CD4-positive, alpha-beta T cell treated with Interleukin-17A for 4 hours (primary cell): ENCODE measurements at places on chromosomes 11 and 22.
A peak's percentile ranks its signal among the peaks of the same experiment; 100 is the strongest.

DNA sequence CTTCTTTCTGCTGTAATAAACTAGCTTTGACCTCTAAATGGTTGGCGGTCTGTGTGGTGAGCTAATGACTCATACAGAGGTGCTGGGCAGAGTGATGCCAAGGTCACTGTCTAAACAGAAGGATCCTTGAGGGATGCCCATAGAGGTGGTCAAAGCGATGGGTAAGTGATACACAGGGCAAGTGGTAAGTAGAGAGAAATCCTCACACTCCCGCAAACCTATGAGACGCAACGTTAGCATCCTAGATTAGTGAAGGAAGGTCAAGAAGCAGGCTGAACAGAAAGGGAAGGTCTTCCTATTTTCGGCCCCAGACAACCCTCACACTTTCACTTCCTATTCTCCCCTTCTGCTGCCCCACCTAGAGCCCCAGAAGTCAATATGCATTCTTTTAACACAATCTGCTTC is 65.6 kb upstream of the SESN3 start:
- DNase-seq, result no peak

DNA sequence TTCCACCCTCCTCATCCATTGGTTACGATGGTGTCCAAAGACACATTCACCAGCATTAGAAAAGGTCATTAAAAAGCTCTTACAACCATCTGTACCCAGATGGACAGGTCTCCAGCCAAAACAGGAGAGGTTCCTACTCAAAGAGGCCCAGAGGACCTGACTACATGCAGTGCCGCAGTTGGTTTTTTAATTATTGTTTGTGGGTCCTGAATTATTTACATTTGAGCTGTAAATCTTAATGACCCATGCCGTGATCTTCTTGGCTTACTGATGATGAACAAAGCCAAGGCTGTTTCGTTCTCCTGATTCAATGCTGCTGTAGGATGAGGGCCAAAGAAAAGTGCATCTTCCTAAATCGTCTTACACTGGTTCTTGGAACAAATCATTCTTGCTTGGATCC is 83.7 kb downstream of the CADM1 start:
- DNase-seq, result no peak

- DNase-seq, result peak; percentile 24
These were observed 217.4 kb downstream of the SBF2 start for GRCh38 chr11:10076458-10077141.

GRCh38 chr11:68525930-68526329 is 65.4 kb downstream of the PPP6R3 start:
- no peak for DNase-seq

DNA sequence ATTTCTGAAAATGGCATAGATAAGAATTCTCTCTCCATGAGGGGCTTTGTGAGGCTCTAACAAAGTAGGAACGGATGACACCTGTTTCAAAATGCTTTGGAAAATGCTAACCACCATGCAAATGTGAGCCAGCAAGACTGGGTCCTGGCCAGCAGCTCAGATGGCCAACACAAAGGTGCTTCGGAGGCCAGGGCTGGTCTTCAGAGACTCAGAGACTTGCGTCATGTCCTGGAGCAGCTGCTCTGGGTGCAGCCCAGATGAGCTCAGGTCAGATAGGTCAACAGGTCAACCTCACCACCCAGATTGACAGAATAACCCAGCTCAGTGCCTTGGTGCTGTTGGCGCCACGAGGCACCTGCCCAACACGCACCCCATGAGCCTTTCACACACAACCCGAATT is 12.0 kb upstream of the TMEM121B start:
- no peak for DNase-seq

- no peak for DNase-seq
These were observed 298.4 kb upstream of the CADM1 start for GRCh38 chr11:115802641-115803040.

GRCh38 chr11:81915045-81915444 is 818.6 kb downstream of the FAM181B start:
- DNase-seq, result no peak

GRCh38 chr22:40855979-40856512 is 393 bp downstream of the ST13 start:
- DNase-seq, result peak; percentile 23
